ENCODE measurements at places on chromosomes 7 and 10.

DNA sequence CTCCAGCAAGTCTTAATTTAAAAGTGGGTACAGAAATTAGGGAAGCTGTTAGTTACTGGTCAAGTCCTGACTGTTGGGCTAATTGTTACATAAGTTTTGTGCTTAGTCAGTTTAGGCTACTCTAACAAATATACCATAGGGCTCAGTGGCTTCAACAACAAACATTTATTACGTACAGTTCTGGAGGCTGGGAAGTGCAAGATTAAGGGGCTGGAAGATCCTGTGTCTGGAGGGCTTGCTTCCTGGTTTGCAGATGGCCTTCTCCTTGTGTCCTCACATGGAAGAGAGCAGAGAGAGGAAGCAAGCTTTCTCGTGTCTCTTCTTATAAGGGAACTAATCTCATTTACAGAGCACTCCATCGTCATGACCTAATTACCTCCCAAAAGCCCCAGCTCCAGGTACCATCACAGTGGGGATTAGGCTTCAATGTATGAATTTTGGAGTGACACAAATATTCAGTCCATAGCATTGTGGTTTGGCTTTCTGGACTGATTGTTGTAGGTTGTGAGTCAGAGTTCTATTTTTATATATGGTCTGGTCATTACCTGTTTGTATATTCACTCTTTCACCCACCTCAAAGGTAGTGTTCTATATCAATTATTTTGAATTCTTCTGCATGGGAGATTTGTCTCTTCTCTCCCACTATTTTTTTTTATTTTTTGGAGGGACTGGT lies 17.1 kb downstream of the ST7 start:
- DNase-seq = no peak

DNA sequence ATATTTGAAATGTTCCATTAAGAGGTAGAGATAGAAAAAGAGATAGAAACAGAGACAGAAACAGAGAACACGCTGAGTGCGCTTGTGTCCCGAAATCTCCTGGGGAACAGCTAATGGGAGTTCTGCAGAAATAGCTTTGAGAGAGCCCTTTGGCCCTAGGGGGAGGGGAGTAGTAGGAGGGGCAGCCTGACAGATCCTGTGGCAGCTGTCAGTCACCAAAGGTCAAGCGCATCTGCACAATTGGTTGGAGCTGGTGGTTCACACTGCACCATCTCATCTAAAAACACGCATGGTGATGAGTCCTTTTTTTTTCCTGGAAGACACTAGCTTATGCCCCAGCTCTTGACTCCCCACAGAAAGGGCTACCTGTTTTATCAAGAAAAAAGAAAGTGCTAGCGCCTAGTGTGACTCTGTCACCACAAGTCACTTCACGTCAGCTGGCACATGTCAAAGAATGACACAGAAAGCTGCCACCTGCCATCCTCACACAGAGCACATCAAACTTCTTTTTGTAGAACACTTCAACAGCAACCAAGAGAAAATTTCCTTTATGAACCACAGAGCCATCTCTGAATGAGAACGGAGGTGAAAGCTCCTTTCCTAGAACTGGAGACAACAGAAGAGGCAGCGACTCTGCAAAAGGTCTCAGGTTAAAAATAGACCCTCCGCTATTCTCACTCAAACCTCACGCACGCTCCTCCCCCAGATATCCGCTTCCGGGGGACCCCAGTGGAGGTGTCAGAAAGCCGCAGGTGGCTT lies 125.7 kb downstream of the GFRA1 start:
- DNase-seq = no peak

DNA sequence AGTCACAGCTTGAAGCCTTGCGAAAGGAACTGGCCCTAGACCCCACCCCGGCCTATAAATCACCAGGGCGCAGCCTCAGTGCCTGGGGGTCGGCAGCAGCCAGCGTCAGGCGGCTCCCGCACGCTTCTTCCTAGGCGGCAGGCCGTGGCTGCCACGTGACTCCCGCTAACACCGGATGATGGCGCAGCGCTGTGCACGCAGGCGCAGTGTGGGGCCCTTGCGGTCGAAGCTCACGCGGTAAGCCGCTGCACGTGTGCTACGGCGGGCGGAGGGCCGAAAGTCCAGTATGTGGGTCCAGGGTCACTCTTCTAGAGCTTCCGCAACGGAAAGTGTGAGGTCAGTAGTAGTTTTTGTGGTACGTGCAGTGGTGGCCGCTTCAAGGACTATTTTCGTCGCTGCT lies at the start of gene STK31:
TSS of gene STK31 (plus strand) at position 220 of the 400 bp plus-strand sequence. CDS start at position 287, 67 bp downstream.
- DNase-seq = no peak

DNA sequence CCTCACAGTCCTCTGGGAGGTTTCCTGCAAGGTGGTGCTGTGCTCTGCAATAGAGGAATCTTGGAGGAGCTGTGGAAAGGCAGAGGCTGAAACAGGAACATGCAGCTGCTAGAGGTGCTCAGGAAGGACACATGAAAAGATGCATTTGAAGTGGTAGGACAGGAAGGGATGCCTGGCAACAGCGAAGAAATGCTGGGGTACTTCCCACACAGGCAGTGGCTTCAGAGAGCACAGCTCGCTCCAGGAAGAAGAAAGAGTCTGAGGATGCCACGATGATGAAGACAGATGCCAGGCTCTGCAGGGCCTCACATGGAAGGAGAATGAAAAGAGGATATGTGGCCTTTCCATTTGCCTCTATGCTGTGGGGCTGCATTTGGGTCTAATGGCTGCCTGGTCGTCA lies 77.0 kb upstream of the TMEM72 start:
- no peak for DNase-seq

DNA sequence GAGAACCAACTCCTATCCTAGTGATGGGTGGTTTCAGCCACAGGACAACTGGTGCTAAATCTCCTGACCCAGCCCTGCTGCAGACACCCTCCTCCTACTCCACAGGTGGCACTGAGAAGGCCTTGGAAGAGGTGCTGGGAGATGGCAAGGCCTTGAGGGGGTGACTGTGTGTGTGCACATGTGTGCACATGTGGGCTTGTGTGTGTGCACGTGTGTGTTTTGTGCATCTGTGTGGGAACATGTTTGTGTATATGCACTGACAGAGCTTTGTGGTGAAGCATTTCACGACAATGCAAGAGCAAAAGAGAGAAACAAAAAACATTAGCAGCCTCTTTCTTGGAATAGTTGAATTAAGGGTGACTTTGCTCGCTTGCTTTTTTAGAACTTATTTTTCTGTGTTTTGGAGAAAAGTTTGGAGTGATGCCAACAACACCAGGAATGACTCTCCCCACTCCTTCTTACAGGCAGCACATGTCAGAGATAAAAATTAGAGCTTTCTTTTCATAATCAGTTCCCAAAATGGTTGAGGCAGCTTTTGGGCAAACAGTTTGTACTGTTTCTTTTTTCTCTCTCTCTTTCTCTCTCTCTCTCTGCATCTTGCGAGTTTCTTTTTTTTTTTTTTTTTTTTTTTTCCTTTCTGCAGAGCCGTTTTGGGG lies 69.5 kb downstream of the SEC61G start:
- DNase-seq = no peak

DNA sequence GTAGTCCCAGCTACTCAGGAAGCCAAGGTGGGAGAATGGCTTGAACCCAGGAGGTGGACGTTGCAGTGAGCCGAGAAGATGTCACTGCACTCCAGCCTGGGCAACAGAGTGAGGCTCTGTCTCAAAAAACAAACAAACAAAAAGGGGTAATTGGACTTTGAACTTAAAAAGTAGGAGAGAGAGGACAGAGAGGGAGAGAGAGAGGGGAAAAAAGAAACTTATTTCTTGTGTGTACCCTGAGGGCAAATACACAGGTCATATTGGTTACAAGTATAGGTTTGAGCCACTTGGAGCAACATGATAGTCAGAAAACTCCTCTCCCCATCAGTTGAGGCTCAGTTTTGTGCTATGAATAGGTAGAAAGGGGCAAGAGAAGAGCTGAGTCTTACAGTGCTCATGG lies 42.8 kb upstream of the CCDC7 start:
- DNase-seq = no peak

- no peak for DNase-seq
These were observed 1027.0 kb upstream of the AUTS2 start for GRCh38 chr7:68571286-68571685.

GRCh38 chr7:151798851-151799448 lies 78.0 kb downstream of the PRKAG2 start:
- no peak for DNase-seq

DNA sequence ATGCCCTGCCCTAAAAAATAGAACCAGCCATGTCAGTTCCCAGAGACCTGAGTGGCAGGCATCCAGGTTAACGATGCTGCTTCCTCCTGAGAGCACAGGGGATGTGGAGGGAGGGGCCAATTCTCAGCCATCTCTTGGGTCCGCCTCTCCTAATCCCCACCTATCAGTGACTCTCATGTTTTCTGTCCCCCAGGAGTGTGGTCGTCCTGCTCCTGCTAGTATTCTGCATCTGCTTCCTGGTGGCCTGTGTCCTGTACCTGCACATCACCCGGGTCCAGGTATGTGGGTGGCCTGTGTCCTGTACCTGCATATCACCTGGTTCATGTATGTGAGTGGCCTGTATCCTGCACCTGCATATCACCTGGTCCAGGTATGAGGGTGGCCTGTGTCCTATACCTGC lies 105.3 kb downstream of the ADCY1 start:
- no peak for DNase-seq

- DNase-seq = no peak
These were observed 301.7 kb downstream of the CSTF2T start for GRCh38 chr10:51397695-51398094.

DNA sequence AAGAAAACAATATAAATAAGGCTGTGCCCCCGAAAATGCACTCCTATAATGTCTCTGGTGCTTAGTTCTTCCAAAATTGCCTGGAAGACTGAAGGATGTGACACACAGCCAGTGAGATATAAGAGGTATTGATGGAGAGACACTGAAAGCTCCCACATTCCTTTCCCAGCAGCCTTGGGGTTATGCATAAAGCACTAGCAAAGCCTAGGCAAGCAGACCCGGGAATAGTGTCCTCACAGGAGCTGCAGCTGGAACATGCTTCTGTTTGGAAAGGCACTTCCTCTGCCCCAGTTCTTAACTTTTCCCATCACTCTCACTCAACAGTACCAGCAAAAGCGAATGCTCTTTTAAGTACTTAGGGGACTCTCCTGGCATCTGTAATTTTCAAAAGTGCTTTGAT lies 178.0 kb downstream of the AMPH start:
- no peak for DNase-seq

- no peak for DNase-seq
These were observed 57.2 kb downstream of the ADAM12 start for GRCh38 chr10:126331101-126331500.

DNA sequence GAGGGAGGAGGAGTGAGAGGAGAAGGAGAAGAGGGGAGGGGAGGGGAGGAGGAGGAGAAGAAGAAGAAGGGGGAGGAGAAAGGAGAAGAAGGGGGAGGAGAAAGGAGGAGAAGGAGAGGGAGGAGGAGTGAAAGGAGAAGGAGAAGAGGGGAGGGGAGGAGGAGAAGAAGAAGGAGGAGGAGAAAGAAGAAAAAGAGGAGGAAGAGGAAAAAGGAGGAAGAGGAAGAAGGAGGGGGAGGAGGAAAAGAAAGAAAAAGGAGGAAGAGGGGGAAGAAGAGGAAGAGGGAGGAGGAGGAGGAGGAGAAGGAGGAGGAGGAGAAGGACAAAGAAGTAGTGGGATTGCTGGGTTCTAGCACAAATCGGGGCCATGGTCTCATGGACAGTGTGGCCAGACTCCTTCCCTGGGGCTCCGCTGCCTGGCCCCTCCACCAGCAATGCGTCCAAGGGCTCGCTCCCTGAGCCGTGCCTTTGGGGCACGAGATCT lies 4.2 kb upstream of the MAFK start:
- no peak for DNase-seq

DNA sequence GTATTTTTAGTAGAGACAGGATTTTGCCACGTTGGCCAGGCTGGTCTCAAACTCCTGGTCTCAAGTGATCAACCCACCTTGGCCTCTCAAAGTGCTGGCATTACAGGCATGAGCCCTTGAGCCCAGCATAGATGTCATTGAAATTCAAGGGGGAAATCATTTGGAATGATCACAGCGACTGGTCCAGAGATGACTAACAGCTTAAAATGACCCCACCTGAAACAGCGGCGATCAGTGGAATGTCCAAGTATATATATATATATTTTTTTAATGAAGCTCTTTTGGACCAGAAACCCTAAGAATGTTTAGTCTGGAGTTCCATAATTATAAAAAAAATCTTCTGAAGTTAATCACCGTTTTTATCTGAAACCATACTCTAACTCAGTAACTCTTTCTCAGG lies 12.5 kb upstream of the AKR1E2 start:
- no peak for DNase-seq

DNA sequence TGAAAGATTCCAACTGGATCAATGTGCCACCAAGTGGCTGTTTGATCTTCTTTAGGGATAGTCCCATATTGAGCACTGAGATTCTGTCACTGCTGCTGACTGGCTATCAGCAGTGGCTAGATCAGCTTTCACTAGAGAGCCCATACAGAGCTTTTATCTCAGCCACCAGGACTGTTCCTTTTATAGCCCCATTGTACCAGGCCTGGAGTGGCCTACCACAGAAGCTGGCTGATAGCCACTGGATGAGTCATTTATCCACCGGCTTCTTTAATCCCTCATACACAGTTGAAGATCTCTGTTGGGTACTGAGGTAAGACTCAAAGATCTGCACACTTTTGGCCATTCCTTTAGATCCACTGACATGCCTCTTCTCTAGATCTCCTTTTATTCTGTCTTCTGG lies 1101.1 kb downstream of the SORCS3 start:
- no peak for DNase-seq

DNA sequence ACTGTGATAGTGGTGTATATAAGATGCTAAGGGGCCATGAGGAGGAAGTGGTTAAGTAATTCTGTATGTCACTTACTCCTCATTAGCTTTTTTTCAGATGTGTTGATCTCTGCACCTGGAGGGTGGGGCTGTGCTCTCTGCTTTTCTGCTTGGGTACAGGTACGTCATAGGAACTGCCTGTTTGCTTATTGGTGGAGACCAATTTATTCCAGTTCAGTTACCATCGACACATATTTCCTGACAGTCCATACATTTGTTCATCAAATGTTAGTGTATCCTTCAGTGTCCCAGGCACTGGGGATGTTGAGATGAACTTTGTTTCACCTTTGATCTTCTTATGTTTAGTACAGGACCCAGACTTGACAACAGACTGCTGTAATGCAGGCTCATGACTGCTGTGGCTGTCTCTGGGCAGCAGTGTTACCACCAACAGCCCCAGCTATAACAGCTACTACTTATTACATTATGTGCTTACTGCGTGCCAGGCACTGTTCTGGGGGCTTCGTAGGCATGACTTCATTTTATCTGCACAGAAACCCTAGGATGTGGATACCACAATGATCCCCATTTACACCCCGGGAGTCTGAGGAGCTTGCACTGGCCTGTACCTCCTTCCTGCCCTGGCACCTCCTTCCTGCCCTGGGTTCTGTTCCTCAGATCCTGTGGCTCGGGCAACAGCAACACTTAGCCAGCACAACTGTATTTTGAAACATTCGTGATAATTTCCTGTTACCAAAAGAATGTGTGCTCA lies 87.4 kb downstream of the BUB3 start:
- peak; percentile 83 for DNase-seq

DNA sequence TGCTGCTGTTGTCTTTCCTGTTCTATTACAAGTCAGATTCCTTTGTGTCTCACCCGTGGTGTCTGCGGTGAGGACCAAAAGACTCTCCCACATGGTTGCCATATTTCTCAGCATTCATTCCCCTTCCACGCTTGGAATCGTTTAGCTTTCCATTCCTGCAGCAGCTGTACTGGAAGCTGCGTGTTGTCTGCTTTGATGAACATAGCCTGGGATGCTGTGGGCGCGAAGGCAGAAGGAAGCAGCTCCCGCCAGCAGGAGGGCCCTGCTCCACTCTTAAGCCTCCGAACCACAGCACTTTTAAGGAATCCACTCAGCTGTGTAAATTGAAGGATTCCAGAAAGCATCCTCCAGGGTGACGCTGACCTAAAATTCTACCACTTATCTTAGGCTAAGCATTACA lies 303.6 kb upstream of the PITRM1 start:
- DNase-seq = no peak

GRCh38 chr7:47776335-47776734 lies 171.9 kb downstream of the PKD1L1 start:
- no peak for DNase-seq

Data from CD4-positive, alpha-beta T cell treated with Interleukin-21 for 1 hour (primary cell).